Stimulated activated CD4-positive, alpha-beta T cell treated with anti-CD3 and anti-CD28 coated beads, TNF-alpha, amount 100 ng/mL, for 1 hour (primary cell): ENCODE measurements at places on chromosomes 12 and 14.

- DNase-seq: no peak
Measured at GRCh38 chr14:20631880-20632389, 9.6 kb downstream of the OR6S1 start.

DNA sequence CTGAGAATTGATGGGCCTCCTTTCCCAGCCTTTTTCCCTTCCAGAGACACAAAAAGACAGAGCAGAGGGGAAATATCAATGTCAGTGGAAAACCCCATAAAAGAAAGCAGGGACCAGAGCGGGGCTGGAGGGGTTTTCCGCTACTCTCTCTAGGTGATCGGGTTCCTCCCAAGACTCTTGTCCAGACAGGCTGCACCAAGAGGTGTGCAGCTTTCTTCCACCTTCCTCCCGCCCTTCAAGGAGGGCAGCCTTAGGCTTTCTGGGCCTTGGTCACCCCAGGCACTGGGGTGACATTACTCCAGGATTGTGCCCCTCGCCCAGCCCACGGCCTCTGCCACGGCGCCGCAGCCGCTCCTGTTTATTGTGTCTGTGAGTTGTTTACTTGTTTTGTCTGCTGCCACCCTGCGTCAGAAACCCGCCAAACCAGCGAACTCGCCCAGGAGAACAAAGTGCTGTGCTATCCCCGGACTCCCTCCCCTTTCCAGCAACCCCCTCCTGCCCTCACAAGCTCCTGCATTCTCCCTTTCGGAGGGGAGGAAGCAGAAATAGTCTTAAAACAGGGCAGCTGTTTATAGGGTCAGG is 6.7 kb upstream of the HOXC6 start:
- DNase-seq: no peak

GRCh38 chr14:72443256-72443655 is 450.6 kb downstream of the DPF3 start:
- no peak for DNase-seq

- DNase-seq: no peak
Measured at GRCh38 chr12:15044471-15044870, 71.6 kb downstream of the PDE6H start.

DNA sequence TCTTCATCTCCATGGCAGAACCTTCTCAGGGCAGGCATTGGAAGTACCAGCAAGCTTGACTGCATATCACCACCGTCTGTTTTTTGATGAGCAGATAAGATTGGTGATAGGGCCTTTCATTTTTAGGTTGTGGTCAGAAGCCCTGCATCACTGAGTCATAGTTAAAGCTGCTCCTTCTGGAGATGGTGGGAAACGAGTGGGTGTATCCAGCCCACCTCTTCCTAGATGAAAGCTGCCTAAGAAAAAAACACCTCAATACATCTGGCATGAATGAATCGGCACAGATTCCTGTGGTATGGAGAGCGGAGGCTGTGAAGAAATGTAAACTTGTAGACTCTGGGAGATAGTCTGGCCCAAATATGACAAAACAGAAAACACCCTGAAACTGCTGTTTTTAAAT is 248.7 kb upstream of the EGLN3 start:
- DNase-seq: no peak

- no peak for DNase-seq
Measured at GRCh38 chr14:74524812-74525135, 31.2 kb downstream of the ISCA2 start.
